Activated CD8-positive, alpha-beta memory T cell treated with anti-CD3 and anti-CD28 coated beads for 4 hours (primary cell): ENCODE measurements at places on chromosomes 7 and 10.

GRCh38 chr7:83366629-83367028 is 203.9 kb upstream of the PCLO start:
- DNase-seq: no peak

- DNase-seq: no peak
Observed at GRCh38 chr10:3139216-3139910, 33.2 kb downstream of the PITRM1 start.

DNA sequence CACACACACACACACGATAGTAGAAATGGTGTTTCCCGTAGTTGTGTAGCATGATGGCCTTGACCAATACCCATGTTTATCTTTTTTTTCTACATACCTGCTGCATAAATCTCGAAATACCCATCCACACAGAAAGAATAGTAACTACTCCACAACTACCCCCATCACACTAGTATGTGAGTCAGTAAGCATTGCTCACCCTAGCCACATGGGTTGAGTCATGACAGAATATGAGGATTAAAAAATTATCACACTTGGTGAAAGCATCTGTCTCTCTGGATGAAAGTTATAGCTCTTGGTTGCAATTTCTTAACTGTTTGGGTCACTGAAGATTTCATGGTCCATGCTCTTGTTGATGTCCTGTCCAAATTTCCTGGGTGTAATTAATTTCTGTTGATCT is 103.4 kb upstream of the MDFIC start:
- DNase-seq: no peak

DNA sequence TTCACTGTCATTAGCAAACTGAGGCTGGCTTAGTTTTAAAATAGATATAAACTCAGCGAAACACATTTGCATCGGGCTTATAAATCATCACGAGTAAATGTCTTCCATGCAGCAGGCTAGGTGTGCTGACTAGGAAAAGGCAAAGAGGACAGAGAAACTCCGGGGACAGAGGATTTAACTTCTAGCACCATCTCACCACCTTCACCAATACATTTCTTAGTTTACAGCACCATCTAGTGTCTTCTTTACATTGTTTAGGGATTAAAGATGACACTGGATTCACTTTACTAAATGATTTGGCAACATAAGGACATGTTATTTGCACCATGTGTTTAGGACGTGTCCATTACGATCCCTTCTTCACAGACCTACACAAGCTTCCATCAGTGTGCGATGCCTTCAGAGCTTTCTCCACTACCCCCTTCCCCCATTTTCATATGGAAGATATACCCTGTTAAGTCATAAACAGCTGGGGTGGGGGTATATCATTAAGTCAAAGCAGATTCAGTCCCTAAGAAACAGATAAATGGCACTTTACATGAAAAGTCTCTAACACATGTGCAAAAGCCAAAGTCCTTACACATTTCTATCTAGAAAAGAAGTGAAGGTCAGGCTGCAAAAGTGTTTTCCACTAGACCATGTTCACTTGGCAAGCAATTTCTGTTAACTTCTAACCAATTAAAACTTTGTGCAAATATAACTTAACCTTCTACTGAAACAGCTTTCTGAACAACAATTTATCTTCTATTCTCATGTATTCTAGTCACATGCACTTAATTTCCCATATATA is 103.3 kb downstream of the GRB10 start:
- no peak for DNase-seq

- DNase-seq: no peak
Observed at GRCh38 chr7:114663502-114663901, 248.9 kb downstream of the FOXP2 start.

GRCh38 chr7:69749372-69749979 is 151.2 kb downstream of the AUTS2 start:
- DNase-seq: no peak

- DNase-seq: no peak
Observed at GRCh38 chr7:133633055-133633454, 380.2 kb downstream of the EXOC4 start.

DNA sequence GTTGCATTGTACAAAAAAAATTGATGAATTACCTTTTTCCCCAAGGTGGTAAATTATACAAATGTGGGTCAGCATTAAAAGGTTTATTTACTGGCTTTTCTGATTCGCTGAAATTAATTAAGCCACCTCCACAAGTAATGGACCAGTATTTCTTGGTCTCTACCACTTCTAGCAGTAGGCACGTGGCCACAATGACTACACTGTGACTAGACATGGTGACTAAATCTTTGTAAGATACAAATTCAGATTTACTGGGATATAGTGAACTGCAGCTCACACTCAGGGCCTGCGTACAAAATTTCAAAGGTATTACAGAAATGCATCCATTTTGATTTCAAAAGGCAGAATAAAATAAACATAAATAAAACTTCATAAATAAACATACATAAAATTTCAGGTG is 10.9 kb downstream of the HPSE2 start:
- no peak for DNase-seq

DNA sequence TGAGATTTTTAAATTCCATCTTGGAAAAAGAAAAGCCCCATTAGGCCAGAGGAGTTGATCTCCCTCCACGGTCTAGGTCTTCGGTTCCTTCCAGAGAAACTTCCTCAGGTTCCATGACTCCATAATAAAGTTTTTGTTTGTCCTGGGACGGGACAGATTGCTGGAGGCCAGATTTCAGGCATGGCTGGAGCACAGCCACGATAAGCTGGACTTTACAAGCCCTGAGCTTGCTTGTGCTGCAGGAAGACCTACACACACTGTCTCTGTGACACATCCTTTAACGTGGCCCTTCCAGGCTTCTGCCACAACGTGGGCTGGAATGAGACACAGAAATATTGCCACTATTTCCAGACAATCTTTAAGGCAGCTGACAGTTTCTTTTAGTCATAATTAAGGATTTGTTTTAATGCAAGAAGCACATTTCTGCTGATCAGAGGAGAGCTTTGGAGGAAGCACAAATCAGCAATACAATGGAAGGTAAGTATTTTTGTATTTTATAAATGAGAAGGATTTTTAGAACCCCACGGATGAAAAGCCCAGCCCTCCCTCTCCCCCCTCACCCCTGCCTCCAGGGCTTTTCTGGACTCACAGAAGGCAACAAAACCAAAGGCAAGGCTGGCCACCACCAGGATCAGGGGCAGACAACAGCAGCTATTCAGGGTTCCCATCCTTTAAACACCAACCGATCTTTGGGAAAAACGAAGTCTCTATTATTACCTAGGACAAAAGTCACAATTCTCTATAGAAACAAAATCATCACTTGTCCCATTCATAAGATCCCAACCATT is 6.5 kb downstream of the CTBP2 start:
- no peak for DNase-seq

- no peak for DNase-seq
Observed at GRCh38 chr10:112307358-112308124, 24.3 kb downstream of the TECTB start.

DNA sequence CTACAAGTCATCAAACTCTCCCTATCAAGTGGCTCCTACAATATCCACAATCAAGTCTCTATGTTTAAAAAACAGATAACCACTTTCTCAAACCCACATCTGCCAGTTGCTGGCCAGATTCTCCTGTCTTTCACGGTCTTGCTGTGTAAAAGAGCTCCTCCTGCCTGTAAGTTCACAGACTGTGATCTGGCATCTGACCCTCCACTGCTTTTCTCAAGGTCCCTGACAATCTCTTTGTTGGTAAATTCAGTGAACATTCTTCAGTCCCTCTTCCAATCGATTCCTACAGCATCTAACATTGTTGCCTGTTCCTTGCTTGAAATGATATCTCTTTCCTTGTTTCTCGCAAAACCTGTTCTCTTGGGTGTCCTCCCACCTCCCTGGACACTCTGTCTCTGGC is 18.5 kb upstream of the LMOD2 start:
- no peak for DNase-seq

GRCh38 chr7:77752016-77752415 is 46.2 kb downstream of the TMEM60 start:
- no peak for DNase-seq

DNA sequence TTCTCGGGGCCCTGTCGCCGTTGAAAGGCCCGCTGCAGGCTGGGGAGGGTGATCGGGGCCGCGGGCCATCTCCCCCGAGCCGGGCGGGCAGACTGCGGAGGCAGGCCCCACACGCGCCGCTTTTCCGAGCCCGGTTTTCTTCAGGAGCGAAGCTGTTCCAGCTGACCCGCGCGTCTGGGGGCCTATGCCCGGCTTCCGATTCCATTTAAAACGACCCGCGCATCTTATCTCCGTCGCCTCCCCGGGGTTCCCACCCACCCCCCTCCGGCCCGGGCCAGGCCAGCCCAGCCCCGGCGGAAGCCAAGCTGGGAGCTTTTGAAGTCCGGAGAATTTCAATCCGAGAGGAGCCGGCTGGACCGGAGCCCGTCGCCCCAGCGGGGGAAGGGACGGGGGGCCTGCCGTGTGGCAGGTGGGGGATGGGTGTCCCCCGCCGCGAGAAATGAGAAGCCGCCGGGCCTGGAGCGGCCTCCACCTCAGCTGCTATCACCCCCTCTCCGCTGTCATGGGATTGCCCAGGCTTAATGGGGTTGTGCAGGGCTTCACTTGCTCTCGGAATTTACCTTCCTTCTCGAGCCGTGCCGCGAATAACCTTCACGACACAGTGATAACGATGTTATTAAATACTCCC is 3.1 kb upstream of the EVX1 start:
- no peak for DNase-seq

- no peak for DNase-seq
Observed at GRCh38 chr7:112069879-112070321, 136.3 kb downstream of the DOCK4 start.

DNA sequence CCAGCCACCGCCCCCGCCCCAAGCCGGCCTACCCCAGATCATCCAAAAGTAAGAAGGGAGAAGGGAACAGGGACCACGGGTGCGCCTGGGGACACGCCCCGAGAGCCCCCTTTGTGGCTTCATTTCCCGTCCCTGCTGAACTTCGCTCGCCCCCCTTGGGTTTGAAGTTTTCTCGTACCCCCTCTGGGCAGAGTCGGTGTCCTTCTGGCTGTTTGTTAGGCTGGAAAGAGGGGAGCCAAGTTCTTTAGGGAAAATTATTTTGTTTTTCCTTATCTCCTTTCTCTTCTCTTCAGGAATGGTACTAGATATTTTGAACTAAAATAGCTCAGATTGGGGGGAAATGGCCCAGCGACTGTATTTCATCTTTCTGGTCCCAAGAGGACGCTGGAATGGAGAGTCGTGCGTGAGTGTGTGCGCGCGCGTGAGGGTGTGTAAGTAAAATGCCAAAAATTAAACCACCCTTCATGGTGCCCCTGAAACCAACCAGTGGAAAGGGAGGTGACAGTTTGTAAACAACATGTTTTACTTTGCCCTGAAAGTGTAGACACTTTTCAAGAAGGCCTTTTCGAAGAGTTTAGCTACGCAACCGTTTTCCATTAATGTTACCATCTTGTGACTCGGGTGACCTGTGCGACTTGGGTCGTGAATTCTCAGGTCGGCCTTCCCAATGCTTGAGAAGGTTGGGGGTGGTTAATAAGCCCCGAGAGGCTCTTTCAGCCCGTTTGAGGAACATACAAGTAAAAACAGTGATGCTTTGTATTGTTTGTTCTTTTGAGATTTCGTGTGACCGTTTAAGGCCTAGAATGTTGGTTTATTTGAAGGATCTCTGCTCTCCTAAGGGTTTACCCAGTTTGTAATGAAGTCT is 694 bp downstream of the RBM20 start:
- DNase-seq: no peak

GRCh38 chr10:666237-667012 is 23.0 kb downstream of the DIP2C start:
- DNase-seq: no peak

GRCh38 chr10:132061465-132061864 is 4.3 kb upstream of the JAKMIP3 start:
- no peak for DNase-seq

- DNase-seq: no peak
Observed at GRCh38 chr7:149477494-149478443, 16.9 kb upstream of the ZNF777 start.

- no peak for DNase-seq
Observed at GRCh38 chr10:86070278-86070677, 296.3 kb downstream of the GRID1 start.
